Natural killer cell (primary cell): ENCODE measurements at places on chromosomes 2 and 18. TPM values are rescaled to one million over a fixed set of nuclear protein-coding genes. Genes with fewer than 3 reads are reported as not detected.

DNA sequence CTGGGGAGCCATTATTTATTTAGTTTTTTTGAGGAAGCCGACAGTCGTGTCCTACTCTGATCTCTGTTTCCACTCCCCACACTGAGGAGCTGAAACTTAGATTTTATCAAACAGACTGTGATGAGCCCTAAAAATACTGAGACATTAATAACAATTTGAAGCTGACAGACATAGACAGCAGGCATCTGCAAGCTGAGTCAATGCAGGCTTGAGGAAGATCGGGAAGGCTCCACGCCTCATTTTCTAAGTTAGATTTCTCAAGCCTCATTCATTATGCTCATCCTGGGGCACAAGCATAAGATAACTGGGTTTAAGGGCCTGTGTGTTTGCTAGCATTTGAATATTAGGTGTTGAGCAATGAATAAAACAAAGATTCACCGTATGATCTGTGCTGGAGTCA is 26.3 kb downstream of the EFR3B start:
- H3K36me3 ChIP-seq: no peaks in the 10 kb centered on the region
- H3K4me1 ChIP-seq: no peaks in the 10 kb centered on the region
- H3K27ac ChIP-seq: no peak overlapping the region
- H3K4me3 ChIP-seq: no peak overlapping the region

STARD6 gene
- total RNA-seq: not detected

- H3K27ac ChIP-seq: no peak overlapping the region
- no peaks in the 10 kb centered on the region for H3K27me3 ChIP-seq
- DNase-seq: no peak
- no peak overlapping the region for H3K4me3 ChIP-seq
- H3K36me3 ChIP-seq: no peaks in the 10 kb centered on the region
These were observed 54.5 kb downstream of the FAM124B start for GRCh38 chr2:224347176-224348051.

- no peak for DNase-seq
- H3K27me3 ChIP-seq: no peaks in the 10 kb centered on the region
These were observed 544.1 kb downstream of the LRRTM4 start for GRCh38 chr2:76977846-76978727.

EML6 gene
- total RNA-seq: 2.4 TPM

GRCh38 chr18:48943736-48944527 is 6.8 kb downstream of the SMAD7 start:
- no peak overlapping the region for H3K27ac ChIP-seq
- no peak for DNase-seq
- H3K4me3 ChIP-seq: no peak overlapping the region
- peaks cover 31% of the 10 kb centered on the region for H3K36me3 ChIP-seq
